NCI-H2029 (cell line): ENCODE measurements at places on chromosomes 5 and 9.

DNA sequence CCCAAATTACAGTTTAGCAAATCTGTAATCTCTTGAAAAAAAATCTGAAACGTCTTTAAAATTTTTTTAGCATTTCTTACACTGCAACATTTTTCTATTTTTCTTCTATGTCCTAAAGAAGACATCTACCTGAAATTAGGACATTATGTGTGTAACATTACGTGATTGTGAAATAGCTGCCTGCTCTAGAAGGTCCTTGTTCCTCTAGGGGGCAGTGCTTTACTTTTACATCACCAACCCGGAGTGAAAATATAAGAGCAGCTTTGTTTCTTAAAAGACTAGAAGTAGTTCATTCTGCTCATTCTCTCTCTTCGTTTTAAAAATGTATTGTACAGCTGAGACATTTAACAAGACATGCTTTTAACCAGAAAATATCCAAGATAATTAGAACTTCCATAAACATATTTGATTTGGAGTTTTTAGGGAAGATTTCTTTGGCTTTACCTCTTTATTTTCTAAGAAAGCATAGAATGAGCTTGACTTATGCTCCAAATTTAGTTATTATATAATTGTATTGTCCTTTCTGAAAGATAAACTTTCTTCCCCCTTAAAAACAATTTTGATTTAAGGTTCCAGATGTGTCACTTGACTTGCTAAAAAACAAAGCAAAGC lies 48.1 kb upstream of the RIOK2 start:
- peak; percentile 38 for DNase-seq

- no peak for DNase-seq
Observed at GRCh38 chr5:79878721-79879336, 112.2 kb downstream of the MTX3 start.

DNA sequence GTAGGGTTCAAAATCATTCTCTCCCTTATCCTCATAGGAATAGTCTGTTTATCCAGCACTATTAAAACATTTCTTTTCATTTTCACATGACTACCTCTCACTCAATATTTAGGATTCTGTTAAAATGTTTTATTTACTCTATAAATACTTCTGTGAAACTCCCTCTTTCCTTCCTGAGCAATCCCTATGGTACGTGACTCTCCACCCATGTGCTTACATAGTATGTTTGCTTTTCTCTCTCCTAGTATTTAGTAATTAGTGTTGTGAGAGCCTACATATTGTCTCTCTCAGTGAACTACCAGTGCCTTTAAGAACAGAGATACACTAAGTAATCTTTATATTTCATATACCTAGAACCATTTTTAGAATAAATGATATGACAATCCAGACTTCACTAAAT lies 46.0 kb downstream of the PTPRD start:
- no peak for DNase-seq

GRCh38 chr9:33082128-33082527 lies 5.7 kb upstream of the SMU1 start:
- no peak for DNase-seq

- DNase-seq: no peak
Observed at GRCh38 chr9:5479994-5480694, 29.8 kb downstream of the CD274 start.

- DNase-seq: no peak
Observed at GRCh38 chr9:134518004-134518606, 123.5 kb upstream of the COL5A1 start.

- no peak for DNase-seq
Observed at GRCh38 chr5:40784027-40784653, 14.0 kb downstream of the PRKAA1 start.

GRCh38 chr5:80302636-80303035 lies 17.2 kb upstream of the SPZ1 start:
- DNase-seq: no peak

DNA sequence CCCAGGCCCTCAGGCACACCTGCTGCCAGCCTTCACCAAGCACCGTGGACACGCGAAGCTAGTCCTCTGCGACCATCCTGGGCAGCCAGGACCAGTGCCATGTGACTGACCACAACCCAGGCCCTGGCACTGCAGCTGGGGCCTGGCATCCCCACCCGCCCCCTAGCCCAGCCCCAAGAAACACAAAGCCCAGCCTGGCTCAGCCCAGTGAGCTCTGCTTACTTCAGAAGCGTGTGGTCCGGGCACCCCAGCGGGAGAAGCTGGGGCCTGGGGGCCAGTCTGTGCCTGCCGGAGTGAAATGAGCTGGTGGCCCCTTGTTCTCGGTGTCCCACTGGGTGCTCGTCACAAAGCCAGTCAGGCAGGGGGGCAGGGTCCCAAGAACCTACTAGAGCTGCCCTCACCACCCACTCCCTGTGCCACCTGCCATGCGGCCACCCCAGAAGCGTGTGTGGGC lies 87.9 kb downstream of the KCNT1 start:
- DNase-seq: no peak

- DNase-seq: no peak
Observed at GRCh38 chr9:121349009-121349408, 21.0 kb downstream of the STOM start.

GRCh38 chr5:76908166-76908565 lies 44.7 kb upstream of the CRHBP start:
- no peak for DNase-seq

- DNase-seq: no peak
Observed at GRCh38 chr9:127874301-127875221, 2.9 kb downstream of the AK1 start.

DNA sequence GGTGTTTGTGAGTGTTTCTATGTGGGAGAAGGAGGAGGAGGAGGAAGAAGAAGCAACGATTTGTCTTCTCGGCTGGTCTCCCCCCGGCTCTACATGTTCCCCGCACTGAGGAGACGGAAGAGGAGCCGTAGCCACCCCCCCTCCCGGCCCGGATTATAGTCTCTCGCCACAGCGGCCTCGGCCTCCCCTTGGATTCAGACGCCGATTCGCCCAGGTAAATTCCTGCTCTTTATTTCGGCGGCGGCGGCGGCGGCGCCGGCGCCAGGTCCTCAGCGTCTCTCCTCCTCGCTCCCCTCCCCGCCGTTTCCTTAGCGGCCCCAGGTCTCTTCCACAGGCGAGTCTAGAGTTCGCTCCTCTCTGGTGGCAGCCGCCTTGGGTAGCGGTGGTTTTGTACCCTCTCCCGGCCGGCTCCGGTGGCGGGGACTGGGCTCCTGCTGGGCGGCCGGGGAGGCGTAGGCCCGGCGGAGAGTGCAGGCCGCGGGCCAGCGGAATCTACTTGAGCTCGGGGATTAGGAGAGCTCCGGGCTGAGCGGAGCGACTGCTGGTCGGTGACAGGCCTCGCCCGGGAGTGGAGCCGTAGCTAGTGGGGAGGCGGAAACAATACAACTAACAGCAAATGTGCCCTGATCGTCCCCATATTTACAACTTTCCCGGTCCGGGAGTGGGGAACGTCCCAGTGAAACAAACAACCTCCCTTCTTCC lies 547 bp downstream of the NIPBL start:
- DNase-seq: peak; percentile 63

DNA sequence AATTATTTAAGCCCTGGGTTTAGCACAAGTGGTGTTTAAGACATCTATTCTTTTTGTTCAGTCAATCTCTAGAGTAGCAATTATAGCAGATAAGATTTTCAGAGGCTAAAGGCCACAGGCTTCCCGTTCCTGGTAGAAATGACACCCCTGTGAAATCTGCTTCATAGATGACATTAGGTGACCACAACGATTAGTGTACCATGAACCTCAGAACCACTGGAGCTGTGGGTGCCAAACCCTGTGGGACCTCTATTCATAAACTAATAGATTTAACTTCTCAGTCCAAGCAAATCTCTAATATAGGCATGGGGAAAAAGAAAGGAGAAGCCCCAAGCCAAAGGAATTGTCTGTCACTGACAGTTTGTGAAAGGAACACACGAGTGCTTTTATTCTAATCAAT lies 207.4 kb downstream of the ARRDC3 start:
- DNase-seq: no peak

GRCh38 chr5:159083548-159084452 lies 15.9 kb downstream of the EBF1 start:
- no peak for DNase-seq

- no peak for DNase-seq
Observed at GRCh38 chr5:124952566-124952965, 206.1 kb upstream of the ZNF608 start.

DNA sequence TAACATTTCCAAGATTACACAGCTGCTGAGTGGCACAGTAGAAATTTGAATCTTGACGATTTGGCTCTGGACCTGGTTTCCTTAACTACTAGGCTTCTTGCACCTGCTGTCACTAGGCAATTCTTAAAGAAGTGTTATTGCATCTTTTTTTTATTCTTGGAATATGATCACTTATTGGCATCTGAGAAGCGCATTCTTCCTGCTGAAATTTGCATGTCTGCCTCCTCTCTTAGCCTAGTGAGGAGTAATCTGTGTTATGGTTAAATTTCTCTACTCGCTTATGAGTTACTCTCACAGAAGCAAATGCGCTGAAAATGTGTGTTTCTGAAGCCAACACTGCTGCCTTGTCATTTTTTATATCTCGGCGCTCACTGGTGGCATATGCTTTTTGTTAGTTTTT lies 89.3 kb downstream of the WDR41 start:
- no peak for DNase-seq

- DNase-seq: no peak
Observed at GRCh38 chr5:52356311-52356918, 431.3 kb upstream of the ITGA1 start.

GRCh38 chr9:78146241-78146640 lies 89.6 kb upstream of the CEP78 start:
- DNase-seq: no peak

DNA sequence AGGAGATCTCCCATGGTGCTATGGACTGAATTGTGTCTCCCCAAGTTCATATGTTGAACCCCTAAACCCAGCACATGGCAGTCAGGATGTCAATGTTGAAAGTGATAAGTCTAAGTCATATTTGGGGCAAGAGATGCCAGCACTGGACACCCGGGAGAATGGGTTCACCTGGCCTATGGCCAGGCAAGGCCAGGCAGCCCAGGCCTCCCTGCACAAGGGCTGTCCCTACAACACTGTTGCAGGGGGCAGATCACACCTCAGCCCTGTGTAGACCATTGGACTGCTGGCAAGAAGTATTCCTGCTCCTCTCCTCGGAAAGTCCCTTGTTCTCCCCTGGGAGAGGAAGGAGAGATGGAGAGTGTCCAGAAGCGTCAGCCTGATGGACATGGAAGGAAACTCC lies 240.5 kb downstream of the GADD45G start:
- no peak for DNase-seq

GRCh38 chr9:34440017-34440416 lies 18.4 kb downstream of the FAM219A start:
- no peak for DNase-seq

- no peak for DNase-seq
Observed at GRCh38 chr5:27594141-27594540, 555.8 kb upstream of the CDH9 start.

- DNase-seq: no peak
Observed at GRCh38 chr9:137032858-137033257, 970 bp upstream of the FUT7 start.

DNA sequence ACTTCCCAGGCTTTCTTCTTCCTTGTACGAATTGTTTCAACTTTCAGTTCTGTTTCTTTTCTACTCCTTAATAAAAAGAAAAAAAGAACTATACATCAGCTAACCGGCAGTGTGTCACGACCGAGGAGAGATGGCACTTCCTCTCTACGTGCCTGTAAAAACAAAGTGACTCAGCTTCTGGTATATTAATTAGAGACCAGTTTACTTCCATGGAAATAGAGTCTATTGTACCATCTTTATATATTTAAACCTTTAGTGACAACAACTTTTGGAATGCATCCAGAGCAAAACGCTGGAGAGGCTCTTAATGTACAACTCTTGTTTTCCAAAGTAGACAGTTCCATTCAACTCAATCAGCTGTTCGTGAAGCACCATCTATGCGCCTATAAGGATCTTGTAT lies 94.5 kb upstream of the LIFR start:
- peak; percentile 22 for DNase-seq

DNA sequence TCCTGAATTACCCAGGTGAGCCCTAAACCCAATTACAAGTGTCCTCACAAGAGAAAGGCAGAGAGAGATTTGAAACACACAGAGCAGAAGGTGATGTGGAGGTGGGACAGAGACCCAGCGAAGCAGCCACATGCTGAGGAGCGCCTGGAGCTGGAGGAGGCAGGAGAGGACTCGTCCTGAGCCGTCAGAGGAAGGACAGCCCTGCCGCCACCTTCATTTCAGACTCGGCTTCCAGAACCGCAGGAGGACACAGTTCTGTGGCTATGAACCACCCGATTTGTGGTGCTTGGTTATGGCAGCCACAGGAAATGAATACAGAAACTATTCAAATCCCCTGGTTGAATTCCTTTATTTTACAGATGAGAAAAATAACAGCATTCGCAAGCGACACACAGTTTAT lies 16.4 kb upstream of the FBP1 start:
- no peak for DNase-seq

DNA sequence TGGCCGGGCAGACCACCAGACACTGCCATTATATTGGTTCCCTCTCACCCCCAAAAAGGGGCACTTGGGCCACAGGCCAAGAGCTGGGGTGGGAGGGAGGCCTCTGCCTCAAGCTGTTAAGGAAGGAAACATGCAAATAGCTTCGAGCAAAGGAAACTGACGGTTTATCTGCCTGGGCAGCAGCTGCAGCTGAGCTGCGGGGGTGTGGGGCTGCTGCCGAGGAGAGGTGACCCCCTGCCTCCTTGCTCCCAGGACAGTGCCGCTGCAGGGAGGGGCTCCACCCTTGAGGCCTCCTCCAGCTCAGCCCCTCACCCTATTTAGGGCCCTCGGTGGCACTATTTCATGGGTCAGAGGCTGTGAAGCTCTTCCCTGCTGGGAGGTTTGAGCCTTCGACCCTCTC lies 789 bp downstream of the DOK3 start:
- no peak for DNase-seq

DNA sequence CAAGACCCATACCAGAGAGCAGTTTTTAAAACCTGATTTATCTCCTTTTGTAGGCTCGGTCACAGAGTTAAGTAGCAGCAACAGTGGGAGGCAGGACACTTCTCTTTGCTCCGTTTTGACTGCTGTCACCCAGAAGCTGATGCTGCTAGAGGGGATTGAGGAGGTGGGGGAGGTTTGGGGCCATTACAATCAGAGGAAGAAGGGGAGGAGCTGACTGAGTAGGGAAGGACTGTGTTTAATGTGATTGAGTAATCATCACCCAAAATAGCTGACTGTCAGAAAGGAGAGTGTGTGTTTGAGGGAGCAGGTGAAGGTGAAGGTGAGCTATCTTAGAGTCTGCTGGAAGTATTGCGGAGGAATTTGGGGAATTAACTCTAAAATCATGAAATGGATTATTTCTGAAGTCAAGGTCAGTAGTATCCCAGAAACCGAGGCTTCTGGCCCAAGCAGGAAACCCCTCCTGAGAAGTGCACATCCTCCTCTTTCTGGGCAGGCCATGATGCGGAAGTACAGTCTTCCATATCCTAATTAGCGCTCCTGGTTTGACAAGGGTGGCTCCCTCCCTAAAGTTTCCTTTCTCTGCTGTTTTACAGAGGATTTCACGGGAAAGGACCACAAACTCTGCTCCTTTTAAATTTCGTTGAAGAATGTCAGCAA lies 214.9 kb downstream of the PLK2 start:
- DNase-seq: no peak

- no peak for DNase-seq
Observed at GRCh38 chr5:114355086-114355830, 6.6 kb upstream of the KCNN2 start.

GRCh38 chr5:168347368-168348083 lies 56.1 kb downstream of the WWC1 start:
- DNase-seq: no peak

GRCh38 chr5:72242796-72243475 lies 77.1 kb downstream of the MRPS27 start:
- DNase-seq: no peak
